ENCODE measurements at places on chromosomes 11 and 22. TPM values are rescaled to one million over a fixed set of nuclear protein-coding genes. Genes with fewer than 3 reads are reported as not detected.

Gene CATSPER1
- total RNA-seq, result 0.33 TPM

DNA sequence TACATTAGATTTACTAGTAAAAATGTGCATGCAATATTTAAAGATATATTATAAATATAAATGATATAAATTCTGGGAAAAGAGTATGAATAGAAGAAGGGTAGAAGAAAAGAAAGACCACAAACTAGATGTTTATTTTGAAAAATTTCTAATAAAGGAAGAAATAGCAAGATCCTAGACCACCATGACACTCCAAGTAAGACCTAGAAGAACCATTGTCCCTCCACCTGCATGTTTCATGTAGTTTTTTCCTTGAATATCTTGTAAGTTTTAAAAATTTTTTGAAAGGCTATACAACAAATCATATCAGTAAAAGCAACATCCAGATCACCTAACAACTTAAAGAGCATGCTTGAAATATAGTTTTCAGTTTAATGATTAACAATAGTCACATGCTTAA is 46.8 kb downstream of the ARHGAP32 start:
- H3K4me3 ChIP-seq, result no peak overlapping the region
- DNase-seq, result no peak
- no peak overlapping the region for H3K27ac ChIP-seq
- H3K36me3 ChIP-seq, result no peaks in the 10 kb centered on the region

GRCh38 chr11:69403556-69404215 is 77.8 kb upstream of the LINC01488 start:
- H3K27ac ChIP-seq, result no peak overlapping the region
- no peaks in the 10 kb centered on the region for H3K36me3 ChIP-seq
- H3K27me3 ChIP-seq, result peaks cover 32% of the 10 kb centered on the region
- DNase-seq, result no peak
- peaks cover 9% of the 10 kb centered on the region for H3K4me1 ChIP-seq
- no peak overlapping the region for H3K4me3 ChIP-seq

- peaks cover 14% of the 10 kb centered on the region for H3K27me3 ChIP-seq
- no peak overlapping the region for H3K4me3 ChIP-seq
- no peak overlapping the region for H3K27ac ChIP-seq
- no peaks in the 10 kb centered on the region for H3K4me1 ChIP-seq
Observed at GRCh38 chr11:94888204-94888603, 85.2 kb downstream of the CWC15 start.

DNA sequence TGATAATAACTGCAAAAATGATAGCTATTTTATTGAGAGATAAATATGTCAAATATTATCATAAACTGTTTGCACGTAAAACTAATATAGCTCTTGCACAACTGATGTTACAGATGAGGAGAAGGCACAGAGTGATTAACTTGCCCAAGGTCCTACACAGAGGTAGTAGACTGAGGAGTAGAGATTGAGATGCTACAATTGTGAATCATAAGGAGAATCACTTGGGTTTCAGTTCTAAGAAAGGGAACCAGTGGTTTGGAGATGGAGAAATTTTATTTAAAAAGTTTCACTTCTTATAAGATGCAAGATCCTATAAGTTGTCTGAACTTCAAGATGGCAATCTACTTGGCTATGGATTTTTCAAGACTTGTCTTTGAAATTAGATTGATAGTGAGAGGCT is 224.8 kb upstream of the RAG2 start:
- H3K4me3 ChIP-seq, result no peak overlapping the region
- DNase-seq, result no peak
- H3K4me1 ChIP-seq, result no peaks in the 10 kb centered on the region
- peaks cover 1% of the 10 kb centered on the region for H3K27me3 ChIP-seq
- no peaks in the 10 kb centered on the region for H3K36me3 ChIP-seq
- no peak overlapping the region for H3K27ac ChIP-seq

GRCh38 chr11:76623171-76623883 is 47.2 kb downstream of the LRRC32 start:
- no peak overlapping the region for H3K27ac ChIP-seq
- peak; percentile 11 for DNase-seq
- peaks cover 17% of the 10 kb centered on the region for H3K36me3 ChIP-seq
- H3K27me3 ChIP-seq, result peaks cover 26% of the 10 kb centered on the region
- H3K4me3 ChIP-seq, result no peak overlapping the region

DNA sequence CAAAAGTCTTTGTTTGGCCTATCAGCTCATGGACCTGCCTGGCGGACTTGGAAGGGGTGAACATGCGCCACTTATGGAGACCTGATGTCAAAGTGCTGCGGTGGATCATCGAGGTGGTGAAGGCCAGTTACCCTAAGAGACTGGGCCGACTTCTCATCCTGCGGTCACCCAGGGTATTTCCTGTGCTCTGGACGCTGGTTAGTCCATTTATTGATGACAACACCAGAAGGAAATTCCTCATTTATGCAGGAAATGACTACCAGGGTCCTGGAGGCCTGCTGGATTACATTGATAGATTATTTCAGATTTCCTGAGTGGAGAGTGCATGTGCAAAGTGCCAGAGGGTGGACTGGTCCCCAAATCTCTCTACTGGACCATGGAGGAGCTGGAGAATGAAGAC is 17.9 kb downstream of the ALKBH3 start:
- no peak overlapping the region for H3K4me3 ChIP-seq
- DNase-seq, result no peak
- H3K36me3 ChIP-seq, result peaks cover 23% of the 10 kb centered on the region
- H3K27me3 ChIP-seq, result no peaks in the 10 kb centered on the region
- no peaks in the 10 kb centered on the region for H3K4me1 ChIP-seq

DNA sequence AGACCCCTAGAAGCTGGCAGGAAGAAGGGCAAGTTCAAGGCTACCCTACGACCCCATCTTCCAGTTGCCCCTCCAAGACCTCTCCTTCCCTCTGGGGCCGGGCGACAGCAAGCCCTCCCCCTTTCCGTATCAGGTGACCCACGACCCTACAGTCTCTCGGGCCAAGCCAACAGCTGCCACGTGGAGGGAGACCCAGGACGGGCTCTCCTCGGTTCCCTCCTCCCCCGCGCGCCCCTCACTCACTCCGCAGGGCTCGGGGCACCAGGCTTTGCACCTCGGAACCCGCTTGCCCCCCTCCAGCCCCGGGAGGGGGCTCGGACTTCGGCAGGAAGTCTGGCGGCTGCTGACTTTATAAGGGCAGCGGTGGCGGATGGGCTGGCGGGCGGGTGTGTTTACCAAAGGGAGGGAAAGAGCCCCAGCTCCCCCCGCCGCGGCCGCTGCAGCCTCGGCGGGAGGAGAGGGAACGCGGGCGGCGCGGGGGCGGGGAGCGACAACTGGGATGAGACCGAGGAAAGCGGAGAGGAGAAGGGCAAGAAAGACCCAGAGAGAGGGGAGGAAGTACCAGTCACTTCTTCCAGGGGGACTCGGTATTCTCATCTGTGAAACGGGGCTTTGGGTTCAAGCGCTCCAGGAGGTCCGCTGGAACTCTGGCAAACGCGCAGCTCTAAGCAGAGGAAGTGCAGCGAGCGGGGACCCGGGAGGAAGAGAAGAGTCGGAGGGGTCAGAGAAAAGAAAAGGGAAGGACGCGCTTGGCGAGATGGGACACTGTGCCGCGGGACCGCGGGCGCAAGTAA is 767 bp downstream of the SLC43A1 start:
- peaks cover 34% of the 10 kb centered on the region for H3K4me1 ChIP-seq
- peaks cover 3% of the 10 kb centered on the region for H3K36me3 ChIP-seq
- H3K4me3 ChIP-seq, result peak overlapping the region; percentile 98
- peak overlapping the region; percentile 74 for H3K27ac ChIP-seq
- no peaks in the 10 kb centered on the region for H3K27me3 ChIP-seq
- DNase-seq, result peak; percentile 68

- no peak overlapping the region for H3K4me3 ChIP-seq
- H3K27me3 ChIP-seq, result peaks cover 18% of the 10 kb centered on the region
- no peak for DNase-seq
- H3K36me3 ChIP-seq, result no peaks in the 10 kb centered on the region
- H3K27ac ChIP-seq, result no peak overlapping the region
Observed at GRCh38 chr11:109973486-109973885, 119.7 kb upstream of the ZC3H12C start.

Gene STIP1
- total RNA-seq, result 258 TPM

GRCh38 chr11:101255036-101255435 is 125.4 kb upstream of the PGR start:
- H3K4me3 ChIP-seq, result no peak overlapping the region
- no peak overlapping the region for H3K27ac ChIP-seq
- no peaks in the 10 kb centered on the region for H3K4me1 ChIP-seq
- no peaks in the 10 kb centered on the region for H3K27me3 ChIP-seq

DNA sequence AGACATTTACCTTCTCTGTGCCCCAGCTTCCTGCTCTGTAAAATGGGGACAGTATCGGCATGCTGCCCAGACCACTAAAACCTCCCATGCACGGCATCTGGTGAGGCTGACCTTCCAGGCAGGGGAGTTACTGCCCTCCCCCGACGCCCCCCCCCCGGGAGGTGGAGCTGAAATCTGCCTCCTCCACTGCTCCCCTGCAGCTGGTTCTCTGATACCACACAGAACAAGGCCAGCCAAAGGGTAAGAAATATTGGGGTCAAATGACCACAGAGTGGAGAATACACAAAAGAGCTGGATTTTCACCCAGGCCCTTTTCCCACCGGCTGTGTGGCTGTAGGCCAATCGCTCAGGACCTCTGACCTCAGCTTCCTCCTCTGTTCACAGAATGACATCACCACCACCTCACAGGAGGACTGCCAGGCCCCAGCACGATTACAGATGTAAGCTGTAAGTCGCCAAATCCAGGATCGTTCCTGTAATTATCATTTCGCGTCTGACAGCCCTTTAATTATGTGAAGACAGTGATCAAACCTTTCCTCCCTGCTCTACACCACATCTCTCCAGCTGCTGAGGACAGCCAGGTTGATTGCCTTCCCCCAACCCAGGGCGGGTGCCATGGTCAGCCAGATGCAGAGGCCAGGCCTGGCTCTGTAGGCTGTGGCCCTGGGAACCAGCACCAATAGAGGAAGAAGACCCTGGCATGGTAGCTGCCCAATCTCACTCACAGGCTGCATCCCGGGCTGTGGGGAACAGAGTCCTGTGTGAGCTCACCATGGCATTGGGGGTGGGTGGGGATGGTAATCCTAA is 35.7 kb upstream of the KLHL35 start:
- H3K27ac ChIP-seq, result no peak overlapping the region
- no peaks in the 10 kb centered on the region for H3K4me1 ChIP-seq
- no peak for DNase-seq
- no peak overlapping the region for H3K4me3 ChIP-seq
- no peaks in the 10 kb centered on the region for H3K27me3 ChIP-seq
- peaks cover 9% of the 10 kb centered on the region for H3K36me3 ChIP-seq

Gene ASPHD2
- 11.8 TPM for total RNA-seq

- H3K36me3 ChIP-seq, result no peaks in the 10 kb centered on the region
- no peaks in the 10 kb centered on the region for H3K27me3 ChIP-seq
- no peaks in the 10 kb centered on the region for H3K4me1 ChIP-seq
- H3K27ac ChIP-seq, result no peak overlapping the region
Observed at GRCh38 chr22:47996446-47996857, 1234.0 kb downstream of the TBC1D22A start.

Gene MMP8
- total RNA-seq, result not detected

GRCh38 chr11:83392556-83392955 is 106.4 kb upstream of the CCDC90B start:
- no peaks in the 10 kb centered on the region for H3K36me3 ChIP-seq
- no peak overlapping the region for H3K27ac ChIP-seq
- DNase-seq, result no peak
- no peak overlapping the region for H3K4me3 ChIP-seq
- H3K27me3 ChIP-seq, result no peaks in the 10 kb centered on the region

GRCh38 chr11:534396-535209 is 773 bp downstream of the HRAS start:
- H3K36me3 ChIP-seq, result peaks cover 13% of the 10 kb centered on the region
- H3K27ac ChIP-seq, result peak overlapping the region; percentile 71
- peak; percentile 53 for DNase-seq
- H3K27me3 ChIP-seq, result no peaks in the 10 kb centered on the region
- peak overlapping the region; percentile 72 for H3K4me3 ChIP-seq
- H3K4me1 ChIP-seq, result peaks cover 28% of the 10 kb centered on the region

Gene DDIAS
- total RNA-seq, result 10.1 TPM

Gene SELENOM
- 2.4 TPM for total RNA-seq

- no peaks in the 10 kb centered on the region for H3K4me1 ChIP-seq
- no peak for DNase-seq
- no peaks in the 10 kb centered on the region for H3K36me3 ChIP-seq
- H3K27ac ChIP-seq, result no peak overlapping the region
- H3K4me3 ChIP-seq, result no peak overlapping the region
- H3K27me3 ChIP-seq, result peaks cover 2% of the 10 kb centered on the region
Observed at GRCh38 chr11:68092411-68092810, 28.8 kb downstream of the CHKA start.

Gene NPAS4
- 0.20 TPM for total RNA-seq

DNA sequence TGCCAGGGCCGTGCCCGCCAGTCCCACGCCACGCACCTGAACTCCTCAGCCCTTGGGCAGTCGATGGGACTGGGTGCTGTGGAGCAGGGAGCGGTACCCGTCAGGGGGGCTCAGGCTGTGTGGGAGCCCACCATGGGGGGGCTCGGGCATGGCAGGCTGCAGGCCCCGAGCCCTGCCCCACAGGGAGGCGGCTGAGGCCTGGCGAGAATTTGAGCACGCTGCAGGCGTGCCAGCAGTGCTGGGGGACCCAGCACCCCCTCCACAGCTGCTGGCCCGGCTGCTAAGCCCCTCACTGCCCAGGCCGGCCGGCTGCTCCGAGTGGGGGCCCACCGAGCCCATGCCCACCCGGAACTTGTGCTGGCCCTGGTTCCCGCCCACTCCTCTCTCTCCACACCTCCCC is 56.8 kb downstream of the TMPRSS5 start:
- H3K36me3 ChIP-seq, result no peaks in the 10 kb centered on the region
- H3K4me1 ChIP-seq, result peaks cover 2% of the 10 kb centered on the region
- H3K27ac ChIP-seq, result no peak overlapping the region

Gene MMP12
- total RNA-seq, result not detected

Gene OOSP2
- total RNA-seq, result not detected

- peaks cover 62% of the 10 kb centered on the region for H3K27me3 ChIP-seq
- peak; percentile 47 for DNase-seq
- H3K4me1 ChIP-seq, result peaks cover 22% of the 10 kb centered on the region
- H3K36me3 ChIP-seq, result peaks cover 15% of the 10 kb centered on the region
Observed at GRCh38 chr11:20156280-20156875, 3.9 kb downstream of the DBX1 start.

- H3K36me3 ChIP-seq, result peaks cover 4% of the 10 kb centered on the region
- no peak overlapping the region for H3K4me3 ChIP-seq
Observed at GRCh38 chr22:38907767-38908166, 35.8 kb upstream of the CBX6 start.

DNA sequence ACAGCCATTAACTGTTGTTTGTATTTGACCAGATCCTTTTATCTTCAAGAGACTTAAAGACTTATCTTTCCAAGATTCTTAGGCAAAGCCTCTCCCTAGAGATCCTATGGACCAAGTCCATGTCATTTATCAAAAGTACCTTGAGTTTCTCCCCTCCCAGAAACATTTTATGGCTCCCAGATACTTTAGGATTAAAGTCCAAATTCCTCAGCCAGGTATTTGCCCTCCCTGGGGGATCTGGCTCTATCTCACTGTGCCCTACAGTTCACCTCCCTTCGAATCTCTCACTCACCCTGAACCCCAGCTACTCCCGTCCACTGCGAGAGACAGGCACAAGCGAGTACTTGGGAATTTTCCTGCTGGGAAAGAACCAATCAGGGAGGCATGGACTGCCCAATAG is 11.9 kb downstream of the MS4A8 start:
- H3K27me3 ChIP-seq, result peaks cover 11% of the 10 kb centered on the region
- DNase-seq, result no peak
- no peak overlapping the region for H3K4me3 ChIP-seq
- H3K36me3 ChIP-seq, result no peaks in the 10 kb centered on the region
